ENCODE measurements at places on chromosomes 7 and 10.

GRCh38 chr10:3213208-3213607 lies 40.6 kb upstream of the PITRM1 start:
- DNase-seq, result no peak

GRCh38 chr7:138579136-138579535 lies 119.1 kb downstream of the TRIM24 start:
- no peak for DNase-seq

DNA sequence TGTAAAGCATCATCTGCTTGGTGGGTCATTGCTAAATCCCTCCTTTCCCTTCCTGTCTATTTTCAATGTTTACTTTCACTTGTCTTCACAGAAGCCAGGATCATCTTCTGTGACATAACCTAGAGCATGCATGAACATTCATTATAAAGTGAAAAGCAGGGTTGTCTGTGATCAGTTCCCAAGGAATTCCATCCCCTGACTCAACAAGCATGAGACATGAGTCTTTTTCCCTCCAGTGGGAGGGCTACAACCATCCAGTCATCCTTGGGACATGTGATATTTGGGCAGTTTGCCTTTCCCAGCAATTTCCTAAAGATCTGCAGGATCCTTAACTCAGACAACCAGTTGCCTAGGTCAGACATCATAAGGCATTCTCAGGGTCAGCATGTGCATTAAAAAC lies 166.3 kb upstream of the TMEM196 start:
- DNase-seq, result no peak

DNA sequence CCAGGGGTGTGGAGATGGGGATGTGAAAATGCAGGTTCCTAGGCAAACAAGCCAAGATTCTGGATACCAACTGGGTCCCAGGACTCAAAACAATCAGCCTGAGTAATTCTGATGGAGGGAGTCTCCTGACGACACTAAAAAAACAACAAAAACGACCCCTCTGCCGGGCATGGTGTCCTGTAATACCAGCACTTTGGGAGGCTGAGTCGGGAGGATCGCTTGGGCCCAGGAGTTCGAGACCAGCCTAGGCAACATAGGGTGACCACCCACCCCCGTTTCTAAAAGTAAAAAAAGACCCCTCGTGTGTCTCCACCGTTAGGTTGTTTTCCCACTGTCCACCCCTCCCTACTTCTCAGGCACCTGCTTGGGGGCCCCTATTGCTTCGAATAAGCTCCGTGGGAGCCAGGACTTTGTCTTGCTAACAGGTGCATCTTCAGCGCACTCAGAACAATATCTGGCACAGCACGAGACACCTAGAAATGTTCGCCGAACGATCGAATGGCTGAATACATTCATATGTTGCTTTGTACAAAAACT lies 743 bp upstream of the NRF1 start:
- no peak for DNase-seq

GRCh38 chr10:102644066-102644645 lies at the start of gene TRIM8:
Gene TRIM8, plus strand, starts transcription at chr10:102644479. Its CDS starts 139 bp downstream, at chr10:102644618.
- DNase-seq, result peak; percentile 65

- DNase-seq, result no peak
These were observed 518.3 kb downstream of the PLXDC2 start for GRCh38 chr10:20334559-20334958.

GRCh38 chr10:20714979-20715378 lies 182.1 kb downstream of the NEBL start:
- DNase-seq, result no peak

GRCh38 chr10:88071879-88072278 lies 208.5 kb downstream of the PTEN start:
- no peak for DNase-seq

GRCh38 chr10:58179238-58179637 lies 88.5 kb downstream of the IPMK start:
- DNase-seq, result no peak

DNA sequence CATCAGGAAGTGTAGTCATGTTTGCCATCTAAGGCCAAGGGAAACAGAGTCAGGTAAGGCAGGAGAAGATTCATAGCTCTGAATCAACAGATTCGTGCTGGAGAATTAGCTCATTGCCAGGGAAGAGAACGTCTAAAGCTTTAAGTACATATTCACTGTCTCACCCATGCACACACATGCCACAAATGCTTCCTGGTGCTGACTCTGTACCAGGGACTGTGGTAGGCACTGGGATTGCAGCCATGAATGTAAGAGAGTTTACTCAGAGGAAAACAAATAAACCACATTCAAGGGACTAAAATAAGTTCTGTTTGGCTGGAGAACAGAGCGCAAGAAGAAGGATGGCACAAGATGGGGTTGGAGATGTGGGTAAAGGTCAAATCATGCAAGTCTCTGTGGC lies 89.8 kb upstream of the HPS1 start:
- no peak for DNase-seq

- DNase-seq, result no peak
These were observed 29.8 kb downstream of the NPS start for GRCh38 chr10:127578961-127579305.

- DNase-seq, result no peak
These were observed 767.2 kb downstream of the TNS3 start for GRCh38 chr7:46814516-46815250.

DNA sequence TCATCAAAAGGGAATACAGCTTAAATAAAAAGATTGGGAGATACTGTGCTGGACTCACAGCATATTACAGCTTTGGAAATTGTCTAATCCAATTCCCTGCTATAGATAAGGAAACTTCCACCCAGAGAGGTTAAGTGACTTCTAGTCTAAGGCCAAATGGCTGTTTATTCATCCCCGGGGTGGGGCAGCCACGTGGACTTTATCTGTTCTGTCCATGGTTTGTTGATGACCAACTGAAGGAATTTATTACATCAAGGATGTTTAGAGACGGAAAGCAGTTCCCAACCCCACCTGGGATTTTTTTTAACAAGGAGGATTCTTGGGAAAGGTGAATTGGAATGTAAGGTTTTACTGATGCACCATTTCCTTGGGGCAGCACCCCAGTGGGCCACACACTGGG lies 88.6 kb downstream of the ATXN7L1 start:
- DNase-seq, result no peak

- no peak for DNase-seq
These were observed 64.6 kb downstream of the CUX1 start for GRCh38 chr7:101882005-101882421.

- no peak for DNase-seq
These were observed 72.9 kb downstream of the SP8 start for GRCh38 chr7:20713792-20714191.

GRCh38 chr7:158322616-158323530 lies 264.8 kb downstream of the PTPRN2 start:
- DNase-seq, result no peak

DNA sequence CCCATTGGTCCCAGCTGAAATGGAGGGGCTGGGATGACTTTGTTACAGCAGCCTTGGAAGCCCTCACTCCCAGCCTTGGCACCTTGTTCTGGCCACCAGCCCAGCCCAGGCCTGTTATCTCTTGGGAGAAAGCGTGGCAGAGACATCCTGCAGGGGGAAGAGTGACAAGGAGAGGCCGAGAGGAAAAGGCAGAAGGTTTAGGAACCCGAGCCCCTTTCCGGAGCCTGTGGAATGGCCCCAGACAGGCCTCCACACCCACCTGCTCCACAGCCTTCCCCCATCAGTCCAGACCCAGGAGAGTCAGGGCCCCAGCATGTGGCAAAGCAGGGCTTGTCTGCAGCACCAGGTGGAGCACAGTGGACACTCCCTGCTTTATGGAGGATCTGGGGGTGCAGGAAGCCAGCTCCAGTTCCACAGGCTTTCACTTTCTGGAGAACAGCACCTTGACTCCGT lies 24.1 kb upstream of the TRIM8 start:
- no peak for DNase-seq

DNA sequence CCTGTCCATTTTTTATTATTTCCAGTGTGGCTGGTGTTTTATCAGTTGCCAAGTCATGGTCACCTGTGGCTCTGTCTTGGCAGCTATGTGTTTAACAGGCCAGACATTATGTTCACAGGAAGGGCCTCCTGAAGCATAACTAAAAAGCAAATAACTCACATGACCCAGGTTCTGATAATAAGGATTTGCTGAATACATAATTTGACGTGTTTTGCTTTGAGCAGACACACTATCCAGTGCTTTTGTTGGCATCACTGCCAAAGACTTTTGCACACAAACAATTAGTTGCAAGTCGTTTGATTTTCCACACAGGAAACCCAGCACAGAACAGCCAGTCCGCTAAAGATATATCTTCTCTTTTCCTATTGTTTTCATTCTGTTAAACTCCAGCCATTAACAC lies 173.6 kb downstream of the ARL4A start:
- no peak for DNase-seq

DNA sequence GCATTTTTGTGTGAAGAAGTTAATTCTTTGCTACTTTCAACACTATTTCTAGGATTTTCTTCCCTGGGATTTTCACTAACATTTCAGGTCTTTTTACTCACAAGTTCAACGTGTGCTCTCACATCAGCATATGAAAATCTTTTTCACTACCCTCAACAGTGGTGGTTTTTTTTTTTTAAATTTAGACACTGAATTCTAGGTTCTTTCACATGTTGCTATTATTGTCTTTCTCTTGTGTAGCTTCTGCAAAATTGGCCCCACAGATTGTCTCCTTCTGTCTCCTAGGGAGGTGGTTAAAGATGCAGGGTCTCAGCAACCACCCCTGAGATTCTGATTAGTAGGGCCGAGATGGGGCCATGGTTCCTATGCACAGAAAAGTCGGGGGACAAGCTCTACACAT lies 165.0 kb upstream of the GPR26 start:
- no peak for DNase-seq

DNA sequence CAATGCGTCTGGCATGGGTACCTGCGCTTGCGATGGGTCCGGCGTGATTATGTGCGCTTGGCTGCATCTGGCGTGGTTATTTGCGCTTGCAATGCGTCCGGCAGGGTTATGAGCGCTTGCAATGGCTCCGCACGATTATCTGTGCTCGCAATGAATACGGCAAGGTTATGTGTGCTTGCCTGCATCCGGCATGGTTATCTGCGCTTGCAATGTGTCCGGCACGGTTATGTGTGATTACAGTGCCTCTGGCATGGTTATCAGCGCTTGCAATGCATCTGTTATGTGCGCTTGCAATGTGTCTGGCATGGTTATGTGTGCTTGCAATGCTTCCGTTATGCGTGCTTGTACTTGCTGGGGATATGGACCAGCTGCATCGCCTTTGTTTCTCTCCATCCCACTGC lies 37.7 kb downstream of the RBAK start:
- DNase-seq, result no peak

DNA sequence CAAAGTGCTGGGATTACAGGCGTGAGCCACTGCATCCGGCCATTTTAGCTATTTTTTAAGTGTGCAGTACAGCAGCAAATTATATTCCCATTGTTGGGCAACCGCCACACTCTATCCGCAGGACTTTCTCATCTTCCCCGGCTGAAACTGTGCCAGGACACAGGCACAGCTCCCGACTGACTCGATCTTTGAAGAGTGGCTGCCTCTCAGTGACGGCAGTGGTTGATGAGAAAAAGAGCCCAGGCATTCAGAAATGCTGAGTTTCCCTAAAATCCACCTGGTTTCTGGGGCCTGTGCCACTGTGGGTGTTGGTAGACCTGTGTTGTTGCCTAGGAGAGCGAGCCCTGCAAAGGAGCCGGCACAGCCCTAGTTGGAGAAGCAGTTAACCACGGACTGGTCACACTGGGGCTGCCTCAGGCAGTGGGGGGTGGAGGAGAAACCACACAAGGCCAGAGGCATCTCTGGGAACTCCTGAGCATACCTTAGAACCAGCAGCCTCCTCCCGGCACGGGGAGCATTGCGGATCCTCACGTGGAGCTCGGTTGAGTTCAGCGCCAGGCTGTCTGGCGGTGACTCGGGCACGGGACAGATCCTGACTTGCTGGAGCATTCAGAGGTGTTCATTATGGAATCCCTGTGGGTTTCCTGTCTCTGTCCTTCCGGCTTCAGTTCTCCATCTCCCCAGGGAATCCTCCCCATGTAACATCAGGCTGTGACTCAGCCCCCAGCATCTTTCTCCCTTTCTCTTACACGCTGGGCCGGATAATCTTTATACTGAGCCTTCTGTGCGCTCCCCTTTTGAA lies 16.2 kb downstream of the PFKFB3 start:
- no peak for DNase-seq

GRCh38 chr7:92763636-92764423 lies 72.5 kb downstream of the CDK6 start:
- DNase-seq, result no peak

GRCh38 chr7:90948085-90948484 lies 316.1 kb upstream of the FZD1 start:
- DNase-seq, result no peak

DNA sequence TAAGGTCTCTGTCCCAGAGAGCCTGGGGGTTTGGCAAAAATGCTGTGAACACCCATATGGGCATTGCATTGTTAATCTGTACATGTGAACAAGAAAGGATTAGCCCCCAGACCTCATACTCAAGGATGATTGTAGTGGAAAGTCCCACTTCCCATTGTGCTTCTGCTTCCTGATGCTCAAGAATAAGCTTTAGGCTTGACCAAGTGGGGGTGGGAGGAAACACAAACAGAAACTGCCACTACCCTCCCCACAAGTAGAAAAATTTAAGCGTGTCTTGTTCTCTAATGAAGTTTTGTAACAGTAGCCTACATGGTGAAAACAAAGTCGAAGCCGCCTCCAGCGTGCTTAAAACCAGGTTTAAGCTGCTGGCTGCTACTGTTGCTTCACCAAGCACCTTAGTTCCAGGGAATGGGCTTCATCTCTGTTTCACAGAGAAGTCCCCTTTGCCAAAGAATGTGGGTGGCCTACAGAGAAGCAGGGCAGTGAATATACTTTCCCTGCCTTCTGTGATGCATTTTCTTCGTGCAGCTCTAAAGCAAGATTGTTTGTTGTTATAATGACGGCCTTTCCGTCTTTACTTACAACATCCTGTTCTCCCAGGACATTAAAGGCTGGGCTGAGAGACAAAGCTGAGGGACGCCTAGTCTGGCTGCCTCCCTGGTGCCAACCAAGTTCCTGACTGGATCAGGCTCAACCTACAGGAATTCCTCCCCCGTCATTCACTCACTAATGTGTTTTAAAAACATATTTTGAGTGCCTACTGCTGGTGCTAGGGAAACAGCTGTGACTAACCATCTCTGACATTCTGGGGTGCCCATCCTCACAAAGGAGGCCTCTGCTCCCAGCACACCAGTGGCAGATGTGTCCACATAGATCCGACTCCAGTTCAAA lies 32.1 kb upstream of the CCSER2 start:
- no peak for DNase-seq

DNA sequence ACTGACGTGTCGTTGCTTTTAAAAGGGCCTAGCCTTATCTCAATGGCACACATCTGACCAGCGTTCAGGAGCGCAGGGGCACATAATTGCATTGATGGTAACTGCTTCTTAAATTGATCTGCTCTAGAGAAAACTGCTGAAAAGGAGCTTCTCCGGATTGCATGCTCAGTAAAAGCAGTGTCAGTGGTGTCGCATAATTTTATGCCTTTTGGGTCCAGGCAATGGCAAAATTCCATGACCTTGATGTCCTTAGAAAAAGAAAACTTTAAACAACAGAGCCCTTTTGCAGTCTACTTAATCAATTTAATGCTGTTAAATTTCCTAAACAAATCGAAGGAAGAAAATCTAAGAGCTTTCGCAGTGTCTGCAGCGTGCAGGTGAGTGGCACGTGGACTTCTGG lies 75.7 kb downstream of the PTPRE start:
- DNase-seq, result no peak

GRCh38 chr7:36064676-36065075 lies 88.4 kb upstream of the EEPD1 start:
- no peak for DNase-seq

Data from NK-92 treated with Interleukin-12 subunit alpha and Interleukin-12 subunit beta, amount 100 ng/mL, for 24 hours (cell line).